Dermis microvascular lymphatic vessel endothelial cell (primary cell): ENCODE measurements at places on chromosomes 6 and 20.

GRCh38 chr20:61635721-61636455 lies 383.8 kb downstream of the CDH4 start:
- no peak for DNase-seq

- DNase-seq = no peak
Measured at GRCh38 chr6:89669002-89669401, 30.5 kb upstream of the LYRM2 start.

GRCh38 chr6:28158318-28158717 lies 16.6 kb downstream of the ZKSCAN8 start:
- no peak for DNase-seq

DNA sequence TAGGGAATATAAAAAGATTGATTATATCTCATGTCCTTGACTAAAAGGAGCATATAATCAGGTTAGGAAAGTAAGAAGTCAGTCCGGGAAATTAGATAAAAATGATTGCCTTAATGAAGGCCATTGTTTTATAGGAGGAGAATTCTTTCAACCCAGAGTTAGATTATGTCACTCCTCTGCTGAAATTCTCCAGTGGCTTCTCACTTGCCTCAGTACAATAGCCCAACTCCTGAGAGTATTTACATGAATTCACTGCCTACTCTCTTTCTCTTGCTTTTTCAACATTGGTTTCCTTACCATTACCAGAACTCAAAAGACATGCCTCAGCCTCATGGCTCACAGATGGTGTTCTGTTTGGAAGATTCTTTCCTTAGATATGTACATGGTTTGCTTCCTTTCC lies 114.9 kb downstream of the EPHA7 start:
- DNase-seq = no peak

DNA sequence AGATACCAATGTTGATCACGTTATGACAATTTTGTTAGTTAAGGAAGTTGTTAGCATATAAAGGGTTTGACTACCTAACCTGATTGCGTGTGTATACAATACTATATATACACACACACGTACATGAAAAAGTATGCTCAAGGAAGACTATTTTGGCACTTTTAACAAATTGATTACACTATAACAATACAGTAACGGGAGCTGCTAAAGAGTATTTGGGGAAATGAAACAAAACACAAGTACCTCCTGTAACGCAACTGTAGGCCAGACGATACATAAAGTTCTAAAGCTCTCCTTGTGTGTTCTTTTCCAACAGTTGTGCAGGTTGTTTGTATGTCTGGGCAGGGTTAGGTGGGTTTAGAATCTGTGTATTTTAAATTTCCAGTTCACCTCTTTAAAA lies 98.7 kb downstream of the PLEKHG1 start:
- DNase-seq = no peak
